Upper lobe of left lung (tissue), 6 donors: ENCODE measurements at places on chromosomes 7 and 10. TPM values are rescaled to one million over a fixed set of nuclear protein-coding genes. Genes with fewer than 3 reads are reported as not detected.

Gene FAM25C
- not detected for total RNA-seq

Gene CPED1
- 18.6 TPM for total RNA-seq

Gene SNX13
- total RNA-seq: 195 TPM

Gene GPC2
- 0.20 TPM for total RNA-seq

Gene CTTNBP2
- total RNA-seq: 6.3 TPM

Gene TEX47
- not detected for total RNA-seq

Gene MKX
- total RNA-seq: 1.2 TPM

Gene ZNF25
- 9.7 TPM for total RNA-seq

Gene BCAP29
- 97.0 TPM for total RNA-seq

DNA sequence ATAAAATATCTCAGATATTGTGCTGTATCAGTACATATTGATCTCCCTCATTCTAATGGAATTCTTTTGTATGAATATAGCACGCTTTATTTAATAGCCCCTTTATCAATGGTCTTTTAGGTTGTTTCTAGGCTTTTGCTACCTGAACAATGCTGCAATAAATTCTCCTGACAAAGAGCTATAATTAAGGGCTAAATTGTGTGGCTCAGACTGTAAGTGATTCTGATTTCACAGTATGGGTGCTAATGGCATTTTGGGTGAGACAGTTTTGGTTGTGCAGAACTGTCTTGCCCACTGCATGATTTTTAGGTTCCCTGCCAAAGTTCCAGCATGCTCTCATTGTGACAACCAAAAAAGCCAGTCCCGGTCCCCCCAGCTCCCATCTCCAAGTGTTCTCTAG lies 363.2 kb downstream of the REEP3 start:
- DNase-seq: no peak

GRCh38 chr7:50062951-50063350 lies 30.1 kb downstream of the ZPBP start:
- no peak for DNase-seq

- no peak for DNase-seq
Measured at GRCh38 chr7:136479922-136480321, 388.5 kb upstream of the CHRM2 start.

GRCh38 chr10:59913547-59914237 lies 7.3 kb upstream of the CCDC6 start:
- no peak for DNase-seq

- no peak for DNase-seq
Measured at GRCh38 chr7:114416129-114416990, 1.7 kb downstream of the FOXP2 start.

DNA sequence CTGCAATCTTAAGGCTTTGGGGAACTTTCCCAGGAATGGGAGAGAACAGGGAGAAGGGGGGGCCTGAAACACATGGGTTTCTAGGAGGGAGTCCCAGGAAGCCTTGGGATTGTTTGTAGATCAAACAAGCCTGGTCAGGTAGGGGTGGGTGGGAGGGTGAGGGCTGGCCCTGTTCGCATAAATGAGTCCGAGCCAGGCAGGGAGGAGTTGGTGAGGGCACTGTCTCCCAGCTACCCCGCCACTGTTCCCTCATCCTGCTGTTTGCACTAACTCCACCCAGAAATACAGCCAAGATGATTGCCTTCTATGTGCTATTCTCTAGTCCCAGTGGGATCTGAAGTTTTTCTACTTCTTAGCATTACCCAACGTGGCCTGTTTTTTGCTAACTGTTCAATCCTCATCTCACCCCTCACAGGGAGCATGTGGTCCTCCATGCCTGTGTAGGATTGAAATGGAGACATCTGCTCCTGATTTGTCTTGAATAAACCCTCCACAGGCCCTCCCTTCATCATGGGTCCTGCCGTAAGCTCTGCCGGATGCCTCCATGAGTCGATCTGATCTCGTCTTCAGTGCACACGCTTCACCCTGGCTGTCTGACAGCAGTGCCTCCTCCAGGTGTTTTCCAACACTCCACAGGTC lies 257.0 kb downstream of the COBL start:
- DNase-seq: no peak

GRCh38 chr7:133742709-133743538 lies 384.2 kb upstream of the LRGUK start:
- no peak for DNase-seq

DNA sequence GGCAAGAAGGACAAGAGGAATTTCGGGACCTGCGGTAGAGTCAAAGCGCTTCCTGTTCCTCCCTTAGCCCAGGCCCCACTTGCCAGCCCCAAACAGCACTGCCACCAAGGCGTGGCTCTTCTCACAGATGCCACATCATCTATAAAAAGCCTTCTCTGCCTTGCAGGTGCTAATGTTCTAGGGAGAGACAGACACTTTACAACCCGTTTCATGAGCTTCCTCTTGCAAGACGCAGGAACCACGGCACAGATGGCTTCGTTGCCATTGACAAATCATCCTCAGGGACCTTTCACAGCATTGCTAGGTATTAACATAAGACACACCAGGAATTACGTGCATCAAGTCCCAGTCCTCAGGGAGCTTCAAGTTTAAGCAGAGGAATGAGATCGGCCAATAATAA lies 180.9 kb downstream of the JCAD start:
- DNase-seq: no peak

DNA sequence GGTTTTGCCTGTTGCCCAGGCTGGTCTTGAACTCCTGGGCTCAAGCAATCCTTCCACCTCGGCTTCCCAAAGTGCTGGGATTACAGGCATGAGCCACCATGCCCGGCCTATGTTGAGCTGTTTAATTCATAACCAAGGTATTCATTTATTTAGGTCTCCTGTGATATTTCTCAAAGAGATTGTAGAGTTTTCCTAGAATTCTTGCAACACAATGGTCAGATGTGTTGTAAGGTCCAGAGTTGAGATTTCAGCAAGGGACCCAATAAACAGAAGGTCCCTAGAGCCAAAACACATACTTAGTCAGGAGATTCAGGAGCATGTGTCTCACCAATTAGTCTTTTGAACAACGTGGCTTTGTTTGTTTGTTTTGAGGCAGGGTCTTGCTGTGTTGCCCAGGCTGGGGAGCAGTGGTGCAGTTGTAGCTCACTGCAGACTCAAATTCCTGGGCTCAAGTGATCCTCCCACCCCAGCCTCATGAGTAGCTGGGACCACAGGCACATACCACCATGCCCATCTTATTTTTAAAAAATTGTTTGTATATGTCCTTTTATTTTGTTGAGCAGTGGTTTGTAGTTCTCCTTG lies 321.3 kb upstream of the GALNT17 start:
- DNase-seq: no peak

DNA sequence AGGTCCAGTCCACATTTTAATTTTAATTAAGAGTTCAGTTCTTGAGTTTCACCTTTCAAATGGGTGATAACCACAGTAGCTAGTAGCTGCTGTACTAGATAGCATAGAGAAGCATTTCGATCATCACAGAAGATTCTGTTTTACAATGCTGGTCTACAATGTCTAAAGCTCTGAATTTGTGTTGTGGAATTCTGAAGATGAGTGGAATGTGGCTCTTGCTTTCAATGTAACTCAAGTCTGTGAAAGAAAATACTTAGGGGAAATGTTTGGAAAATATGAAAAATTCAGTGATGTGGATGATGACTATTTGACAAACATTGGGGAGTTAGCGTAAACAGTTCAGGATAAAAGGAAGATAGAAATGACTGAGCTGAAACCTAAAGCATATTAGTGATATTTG lies 139.4 kb downstream of the GNAT3 start:
- DNase-seq: no peak

DNA sequence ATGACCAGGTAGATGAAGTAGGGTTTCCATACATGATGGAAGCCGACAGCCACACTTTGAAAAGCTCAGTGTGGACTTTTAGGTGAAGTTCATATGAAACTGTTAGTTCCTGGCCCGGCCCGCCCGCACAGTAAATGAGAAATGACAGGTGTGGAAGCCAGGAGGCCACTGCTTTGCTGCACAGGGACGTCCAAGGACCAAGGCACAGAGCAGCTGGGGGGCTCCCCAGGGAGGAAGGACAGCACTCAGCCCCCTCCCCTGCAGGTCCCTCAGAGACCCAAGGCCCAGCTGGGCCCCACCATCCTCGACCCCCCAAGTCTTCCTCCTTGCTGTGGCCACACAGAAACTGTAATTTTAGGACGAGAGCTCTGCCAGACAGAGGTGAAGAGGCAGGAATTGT lies 219.2 kb downstream of the PTPRN2 start:
- DNase-seq: no peak

DNA sequence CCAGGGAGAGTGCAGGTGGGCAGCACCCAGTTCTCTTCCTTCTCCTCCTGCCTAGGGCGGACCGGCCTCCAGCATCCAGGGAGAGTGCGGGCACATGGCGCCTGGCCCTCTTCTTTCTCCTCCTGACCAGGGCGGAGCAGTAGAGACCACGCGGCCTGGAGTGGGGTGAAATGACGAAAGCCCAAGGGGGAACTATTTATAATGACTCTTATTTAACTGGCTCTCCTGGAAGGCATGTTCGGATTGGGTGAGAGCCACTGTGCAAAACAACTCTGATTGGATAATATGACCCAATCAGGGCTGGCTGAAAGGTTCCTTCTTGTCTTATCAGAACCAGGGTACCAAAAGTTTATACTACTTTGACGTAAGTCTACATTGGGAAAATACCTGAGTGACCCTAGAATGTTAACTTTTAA lies 63.1 kb downstream of the ZNF37A start:
- DNase-seq: no peak

GRCh38 chr7:134619627-134620331 lies 26.9 kb upstream of the BPGM start:
- no peak for DNase-seq

GRCh38 chr10:2777666-2778355 lies 289.5 kb upstream of the PFKP start:
- no peak for DNase-seq
